ENCODE measurements at places on chromosomes 16 and 17.

GRCh38 chr16:29710227-29711219, 31.5 kb downstream of the QPRT start:
- peak; percentile 62 for DNase-seq

DNA sequence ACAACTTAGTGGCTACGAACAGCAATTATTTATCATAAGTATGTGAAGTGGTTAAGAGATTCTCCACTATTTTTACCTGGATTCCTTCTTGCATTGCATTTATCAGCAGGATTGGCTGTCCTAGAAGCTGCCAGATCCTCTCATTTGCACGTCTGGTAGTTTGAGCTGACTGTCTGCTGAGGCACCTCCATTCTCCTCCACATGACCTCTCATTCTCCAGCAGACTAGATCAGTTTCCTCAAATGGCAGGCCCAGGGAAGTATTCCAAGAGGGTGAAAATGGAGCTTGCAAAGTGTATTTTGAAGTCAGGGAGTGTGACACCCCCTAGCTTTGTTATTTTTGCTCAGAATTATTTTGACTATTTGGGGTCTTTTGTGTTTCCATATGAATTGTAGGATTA, 870.1 kb downstream of the CDH11 start:
- no peak for DNase-seq

DNA sequence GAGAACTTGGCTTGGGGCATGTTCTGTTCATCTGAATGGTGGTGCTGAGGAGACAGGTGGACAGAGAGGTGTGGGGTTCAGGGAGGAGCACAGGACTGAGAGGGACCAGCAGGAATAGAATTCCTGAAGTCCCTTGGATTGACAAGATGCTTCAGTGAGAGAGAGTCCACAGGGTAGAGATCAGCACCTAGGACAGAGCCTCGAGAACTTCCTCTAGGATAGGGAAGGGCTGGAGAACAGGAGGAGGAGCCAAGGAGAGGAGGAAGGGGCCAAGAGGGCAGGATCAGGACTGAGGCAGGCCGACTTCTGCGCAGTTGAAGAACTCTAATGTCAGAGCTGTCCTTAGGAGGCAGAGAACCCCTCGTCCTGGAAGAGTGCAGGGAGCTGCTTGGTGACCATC, 138.4 kb downstream of the PRKCB start:
- no peak for DNase-seq

- DNase-seq: no peak
Measured at GRCh38 chr17:75808905-75809621, 24.5 kb downstream of the UNK start.

DNA sequence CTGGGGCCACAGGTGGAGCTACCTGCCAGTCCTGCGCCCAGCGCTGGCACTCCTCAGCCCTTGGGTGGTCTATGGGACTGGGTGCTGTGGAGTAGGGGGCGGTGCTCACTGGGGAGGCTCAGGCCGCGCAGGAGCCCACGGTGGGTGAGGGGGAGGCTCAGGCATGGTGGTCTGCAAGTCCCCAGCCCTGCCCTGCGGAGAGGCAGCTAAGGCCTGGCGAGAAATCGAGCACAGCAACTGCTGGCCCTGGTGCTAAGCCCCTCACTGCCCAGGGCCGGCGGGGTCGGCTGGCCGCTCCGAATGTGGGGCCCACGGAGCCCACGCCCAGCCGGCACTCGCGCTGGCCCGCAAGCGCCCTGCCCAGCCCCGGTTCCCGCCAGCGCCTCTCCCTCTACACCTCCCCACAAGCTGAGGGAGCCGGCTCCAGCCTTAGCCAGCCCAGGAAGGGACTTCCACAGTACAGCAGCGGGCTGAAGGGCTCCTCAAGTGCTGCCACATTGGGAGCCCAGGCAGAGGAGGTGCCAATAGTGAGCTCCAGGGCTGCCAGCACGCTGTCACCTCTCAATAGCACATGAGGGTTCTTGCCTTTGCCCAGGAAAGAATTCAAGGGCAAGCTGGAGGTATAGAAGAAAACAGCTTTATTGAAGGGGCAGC, 11.0 kb upstream of the EEF2KMT start:
- DNase-seq: no peak

- no peak for DNase-seq
Measured at GRCh38 chr16:80606221-80606766, 65.5 kb downstream of the DYNLRB2 start.

DNA sequence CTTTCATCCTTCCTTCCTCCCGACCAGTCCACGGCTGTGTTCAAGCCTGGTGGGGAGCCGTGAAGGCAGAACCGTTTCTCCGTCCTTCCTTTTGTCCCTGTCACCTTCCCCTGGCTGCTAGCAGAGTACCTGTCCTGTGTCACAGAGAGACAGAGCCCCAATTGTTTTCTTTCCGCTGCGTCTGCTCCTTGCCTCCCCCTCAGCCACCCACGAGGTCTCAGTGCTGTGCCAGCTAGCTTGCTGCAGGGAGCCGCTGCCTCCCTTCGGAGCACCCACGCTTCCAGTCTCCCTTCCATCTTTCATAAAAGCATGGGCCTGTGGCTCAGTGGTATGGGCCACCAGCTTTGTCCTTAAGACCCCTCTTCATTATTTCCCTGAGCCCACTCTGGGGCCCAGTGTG, 62.2 kb downstream of the MPRIP start:
- no peak for DNase-seq

DNA sequence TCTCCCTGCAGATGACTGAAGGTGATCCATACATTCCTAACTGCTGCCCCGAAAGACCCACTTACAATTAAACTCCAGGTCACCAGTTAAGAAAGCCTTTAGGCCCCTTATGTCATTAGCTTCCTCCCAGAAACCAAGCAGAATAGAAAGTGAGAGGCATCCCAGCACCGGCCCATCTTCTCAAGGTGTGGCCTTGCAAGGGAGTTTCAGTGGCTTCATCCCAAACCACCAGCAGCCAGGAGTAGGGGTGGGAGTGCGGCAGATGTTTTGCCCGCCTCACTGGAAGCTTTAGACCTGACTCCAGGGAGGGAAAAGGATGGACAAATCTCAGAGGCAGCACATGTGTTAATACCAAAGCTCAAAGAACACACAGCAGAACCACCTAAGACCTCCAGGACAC, 5.1 kb downstream of the ZFHX3 start:
- no peak for DNase-seq

DNA sequence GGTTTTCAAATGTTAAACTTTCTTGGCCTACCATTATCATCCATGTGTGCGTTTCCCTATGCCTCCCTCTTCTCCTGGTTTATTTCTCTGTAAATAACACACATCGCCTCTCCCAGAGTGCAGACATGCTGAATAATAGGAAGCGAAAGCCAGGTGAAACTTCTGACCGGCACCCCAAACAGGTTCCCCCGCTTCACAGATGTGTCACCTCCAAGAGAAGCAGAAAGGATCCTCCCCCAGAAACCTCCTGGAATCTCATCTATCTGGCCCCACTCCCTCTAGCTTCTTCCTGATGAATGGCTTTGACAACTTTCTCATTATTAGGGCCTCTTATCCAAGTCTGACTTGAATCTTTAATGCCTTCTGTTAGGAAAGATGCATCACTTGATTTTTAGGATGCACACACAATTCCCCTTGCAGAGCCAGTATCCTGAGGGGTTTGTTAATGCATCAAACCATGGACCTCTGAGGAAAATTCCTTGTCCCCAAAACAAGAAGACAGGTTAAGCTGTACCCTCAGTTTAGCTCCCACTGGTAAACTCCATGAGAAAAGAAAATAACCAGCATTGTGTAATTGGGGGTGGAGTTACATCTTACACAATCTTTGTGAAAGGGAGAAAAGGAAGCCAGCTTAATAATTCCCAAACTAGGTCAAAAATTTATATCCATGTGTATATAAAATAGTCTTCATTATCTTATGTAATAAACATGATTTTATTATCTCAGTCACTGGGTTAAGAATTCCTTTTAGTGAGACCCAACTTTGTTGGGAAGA, 20.1 kb upstream of the HYDIN start:
- no peak for DNase-seq

DNA sequence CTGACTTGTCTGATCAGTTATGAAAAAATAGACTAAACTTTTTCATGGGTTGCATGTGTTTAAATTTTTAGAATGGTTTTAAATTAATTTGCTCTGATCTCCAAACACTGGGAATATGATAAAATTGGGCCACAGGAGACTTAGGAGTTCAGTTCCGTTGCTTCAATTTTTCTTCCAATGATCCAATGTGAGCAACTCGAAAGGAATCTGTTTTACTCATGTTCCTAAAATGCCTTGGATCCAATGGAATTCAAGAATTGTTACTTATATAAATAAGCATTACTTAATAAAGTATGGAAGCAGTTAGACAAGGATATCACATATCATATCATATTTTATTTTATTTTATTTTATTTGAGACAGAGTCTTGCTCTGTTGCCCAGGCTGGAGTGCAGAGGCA, 56.0 kb upstream of the NACA2 start:
- no peak for DNase-seq

DNA sequence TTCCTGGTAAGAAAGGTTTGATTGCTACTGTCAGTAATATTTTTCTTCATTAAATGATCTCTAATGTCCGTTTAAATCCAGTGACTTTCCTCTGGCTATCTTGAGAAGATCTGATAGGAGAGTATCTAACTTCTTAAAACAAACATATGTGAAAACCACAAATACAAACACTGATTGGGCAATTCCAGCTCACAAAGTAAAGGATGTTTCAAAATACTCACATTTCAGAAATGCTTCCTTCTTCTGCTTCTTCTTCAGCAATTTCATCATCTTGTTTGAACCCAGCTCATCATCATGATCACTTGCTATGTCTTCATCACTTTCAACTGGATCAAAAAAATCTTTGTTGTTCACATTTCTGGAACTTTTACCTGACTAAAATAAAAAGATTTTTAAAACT, 64.3 kb upstream of the RBL2 start:
- DNase-seq: peak; percentile 96

DNA sequence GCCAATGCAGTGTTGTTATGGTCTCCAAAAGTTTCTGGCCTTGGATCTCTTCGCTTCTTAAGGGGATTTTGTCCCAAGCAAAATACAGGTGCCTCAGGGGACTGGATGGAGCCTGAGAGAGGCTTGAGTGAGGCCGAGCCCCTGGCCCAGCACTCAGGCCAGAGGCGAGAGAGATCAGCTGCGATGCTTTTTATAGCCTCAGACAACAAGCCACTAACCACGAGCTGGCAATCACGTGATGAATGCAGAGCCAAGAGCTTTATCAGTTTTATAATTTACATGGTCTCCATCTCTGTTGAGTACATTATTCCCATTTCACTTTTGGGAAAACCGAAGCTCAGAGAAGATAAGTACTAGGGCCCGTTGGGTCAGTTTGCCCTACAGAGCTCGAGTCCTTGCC, 360.0 kb upstream of the CDH5 start:
- DNase-seq: no peak

DNA sequence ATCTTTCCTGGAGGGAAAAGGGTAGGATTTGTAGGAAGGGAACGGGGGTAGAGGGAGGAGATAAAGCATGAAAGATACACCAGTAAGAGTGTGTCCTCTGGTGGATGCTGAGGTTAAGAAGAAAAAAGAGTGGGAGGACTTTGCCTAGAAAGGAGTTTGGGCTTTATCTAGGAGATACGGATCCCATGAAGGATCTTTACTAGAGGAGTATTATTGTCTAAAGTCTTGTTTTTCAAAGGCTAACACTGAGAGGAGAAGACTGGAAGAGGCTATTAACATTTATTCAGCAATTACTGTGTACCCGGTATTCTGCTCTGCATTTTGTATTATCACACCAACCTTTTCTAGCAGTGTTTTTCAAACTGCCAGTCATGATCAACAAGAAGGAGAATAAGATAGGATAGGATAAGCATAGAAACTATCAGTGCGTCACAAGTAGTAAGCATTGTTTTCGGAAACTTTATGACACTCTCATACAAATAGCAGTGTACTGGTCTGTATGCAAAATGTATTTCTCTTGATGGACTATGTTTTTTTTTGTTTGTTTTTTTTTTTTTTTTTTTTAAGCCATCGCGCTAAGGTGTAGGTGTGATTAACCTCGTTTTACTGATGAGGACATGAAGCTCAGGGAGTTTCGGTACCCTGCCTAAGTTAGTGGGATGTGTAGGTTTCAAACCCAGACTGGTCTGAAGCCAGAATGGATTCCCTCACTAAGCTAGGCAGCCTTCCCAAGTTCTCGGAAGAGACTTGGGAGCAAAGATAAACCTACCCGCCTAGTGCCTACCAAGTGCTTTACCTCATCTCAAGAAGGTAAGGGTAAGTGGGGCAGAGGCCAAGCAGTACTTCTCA, 1.3 kb upstream of the SP2 start:
- no peak for DNase-seq

DNA sequence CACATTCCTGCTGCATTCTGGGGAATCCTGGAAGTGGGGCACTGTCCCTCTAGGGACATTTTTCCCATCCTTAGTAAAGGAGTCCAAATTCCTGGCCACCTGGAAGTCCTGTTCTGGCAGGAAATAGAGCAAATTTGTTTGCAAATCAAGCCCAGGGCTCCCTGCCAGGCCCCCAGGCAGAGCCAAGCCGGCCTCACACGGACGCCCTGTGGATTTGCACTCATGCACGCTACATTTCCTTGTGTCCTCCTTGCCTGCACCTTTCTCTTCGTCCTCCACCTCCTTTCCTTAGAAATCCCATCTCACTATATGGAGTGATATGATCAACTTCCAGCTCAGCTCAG, 7.0 kb upstream of the CALB2 start:
- no peak for DNase-seq

GRCh38 chr17:80132906-80133625, 13.9 kb downstream of the EIF4A3 start:
- DNase-seq: no peak

DNA sequence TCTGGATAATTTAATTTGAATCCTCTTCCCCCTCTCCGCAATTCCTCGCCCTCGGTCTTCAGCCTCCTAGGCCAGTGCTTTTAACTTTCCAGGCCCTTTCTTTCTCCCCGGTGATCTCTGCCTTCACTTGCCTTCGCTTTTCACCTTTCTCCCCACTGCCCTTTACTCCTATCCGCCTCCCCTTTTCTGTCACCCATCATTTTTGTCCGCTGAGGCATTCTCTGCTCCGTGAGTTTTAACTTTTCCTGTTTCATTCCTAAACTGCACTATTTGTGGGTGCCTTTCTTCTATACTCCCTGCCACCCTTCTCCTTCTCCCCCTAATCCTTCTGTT, 729 bp downstream of the LONP2 start:
- no peak for DNase-seq

DNA sequence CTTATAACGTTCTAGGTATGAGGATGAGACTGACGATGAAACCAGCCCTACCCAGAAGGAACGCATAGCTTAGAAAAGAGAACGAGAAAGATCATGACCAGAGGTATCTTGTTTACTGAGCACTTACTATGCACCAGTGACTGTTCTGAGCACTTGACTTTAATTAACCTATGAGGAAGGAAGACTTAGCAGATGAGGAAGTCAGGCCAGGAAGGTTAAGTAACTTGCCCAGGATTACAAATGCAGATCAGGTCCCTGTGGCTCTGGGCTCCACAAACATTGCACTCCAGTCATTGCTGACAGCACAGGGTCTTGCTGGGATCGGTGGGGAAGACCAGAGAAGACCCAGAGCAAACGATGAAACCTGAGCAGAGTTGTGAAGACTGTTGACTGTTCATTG, 7.1 kb downstream of the KRT13 start:
- peak; percentile 99 for DNase-seq

GRCh38 chr16:1450841-1451240, 6.5 kb upstream of the CCDC154 start:
- no peak for DNase-seq

GRCh38 chr16:54285414-54286089, 1.0 kb downstream of the IRX3 start:
- no peak for DNase-seq

Data from AML-193 (cell line).